ENCODE measurements at places on chromosomes 7 and 10. TPM values are rescaled to one million over a fixed set of nuclear protein-coding genes. Genes with fewer than 3 reads are reported as not detected.

The RAPGEF5 gene
- 1.8 TPM for polyA plus RNA-seq

The ATRNL1 gene
- 0.44 TPM for polyA plus RNA-seq

The SPDYE2 gene
- polyA plus RNA-seq: not detected

The SUGCT gene
- polyA plus RNA-seq: 53.7 TPM

The PFKFB3 gene
- polyA plus RNA-seq: 33.0 TPM

The GRM3 gene
- not detected for polyA plus RNA-seq

All from SK-N-SH (cell line).